ENCODE measurements at places on chromosomes 12 and 14.

DNA sequence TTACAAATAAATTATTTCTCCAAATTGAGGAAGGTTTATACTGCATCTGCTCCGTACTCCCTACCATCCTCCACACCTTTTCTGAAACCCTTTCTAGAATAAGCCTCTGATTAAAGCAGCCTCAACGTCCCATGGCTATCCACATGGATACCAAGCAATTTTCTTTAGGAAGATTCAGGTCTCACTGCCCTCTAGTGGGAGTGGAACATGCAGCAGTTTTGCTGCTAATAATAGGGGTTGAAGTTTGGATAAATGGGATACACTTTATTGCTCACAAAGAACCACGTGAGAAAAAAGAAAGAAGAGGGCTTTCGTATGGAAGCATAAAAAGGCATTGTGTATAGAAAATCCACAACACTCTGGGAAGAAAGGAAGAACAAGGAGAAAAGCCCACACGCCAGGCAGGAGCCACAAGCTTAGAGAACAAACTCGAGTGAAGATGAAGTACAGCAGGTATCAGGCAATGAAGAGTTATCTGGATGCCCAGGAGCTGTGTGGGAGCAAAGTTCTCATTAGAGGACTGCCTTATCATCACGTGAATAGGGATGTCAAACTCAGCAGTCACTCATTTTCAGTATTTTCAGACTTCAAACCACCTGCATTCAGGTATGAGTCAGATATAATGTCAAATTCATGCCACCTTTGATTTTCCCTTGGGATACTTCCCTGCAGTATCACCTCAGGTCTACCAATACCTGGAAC lies 45.8 kb downstream of the CCER1 start:
- peak; percentile 78 for DNase-seq

DNA sequence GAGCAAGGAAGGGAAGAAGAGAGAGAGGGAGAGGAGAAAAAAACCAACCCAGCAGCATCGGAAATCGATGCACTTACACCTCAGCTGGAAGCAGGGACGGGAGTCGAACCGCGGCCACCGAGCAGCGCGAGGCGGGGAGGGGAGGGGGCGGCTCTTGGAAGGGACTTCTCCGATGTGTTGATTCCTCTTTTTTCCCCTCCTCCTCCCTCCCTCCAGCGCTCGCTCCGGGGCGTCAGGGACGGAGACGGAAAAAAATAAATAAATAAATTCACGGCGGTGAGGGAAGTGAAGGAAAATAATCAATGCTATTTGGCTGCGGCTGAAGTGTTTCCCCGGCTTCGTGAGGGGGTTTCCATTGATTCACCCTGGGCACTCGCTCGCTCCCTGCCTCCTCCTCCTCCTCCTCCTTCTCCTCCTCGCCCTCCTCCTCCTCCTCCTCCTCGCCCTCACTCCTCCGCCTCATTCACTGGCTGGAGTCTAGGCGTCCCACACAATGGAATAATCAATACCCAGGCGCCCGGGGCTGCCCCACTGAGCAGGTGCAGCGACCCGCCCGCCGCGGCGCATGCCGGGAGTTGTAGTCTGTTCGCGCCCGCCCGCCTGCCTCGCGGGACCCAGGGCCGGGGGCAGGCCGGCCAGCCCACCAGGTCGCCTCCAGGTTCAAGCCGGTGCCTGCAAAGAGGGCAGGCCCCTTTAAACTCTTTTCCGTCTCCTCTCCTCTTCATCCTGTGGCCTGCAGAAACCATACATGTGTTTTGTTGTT lies at the start of gene ZFHX2:
Gene ZFHX2 (minus strand): TSS at position 500 of the 763 bp plus-strand sequence. CDS start 16,440 bp downstream, outside the sequence.
- DNase-seq, result peak; percentile 76

DNA sequence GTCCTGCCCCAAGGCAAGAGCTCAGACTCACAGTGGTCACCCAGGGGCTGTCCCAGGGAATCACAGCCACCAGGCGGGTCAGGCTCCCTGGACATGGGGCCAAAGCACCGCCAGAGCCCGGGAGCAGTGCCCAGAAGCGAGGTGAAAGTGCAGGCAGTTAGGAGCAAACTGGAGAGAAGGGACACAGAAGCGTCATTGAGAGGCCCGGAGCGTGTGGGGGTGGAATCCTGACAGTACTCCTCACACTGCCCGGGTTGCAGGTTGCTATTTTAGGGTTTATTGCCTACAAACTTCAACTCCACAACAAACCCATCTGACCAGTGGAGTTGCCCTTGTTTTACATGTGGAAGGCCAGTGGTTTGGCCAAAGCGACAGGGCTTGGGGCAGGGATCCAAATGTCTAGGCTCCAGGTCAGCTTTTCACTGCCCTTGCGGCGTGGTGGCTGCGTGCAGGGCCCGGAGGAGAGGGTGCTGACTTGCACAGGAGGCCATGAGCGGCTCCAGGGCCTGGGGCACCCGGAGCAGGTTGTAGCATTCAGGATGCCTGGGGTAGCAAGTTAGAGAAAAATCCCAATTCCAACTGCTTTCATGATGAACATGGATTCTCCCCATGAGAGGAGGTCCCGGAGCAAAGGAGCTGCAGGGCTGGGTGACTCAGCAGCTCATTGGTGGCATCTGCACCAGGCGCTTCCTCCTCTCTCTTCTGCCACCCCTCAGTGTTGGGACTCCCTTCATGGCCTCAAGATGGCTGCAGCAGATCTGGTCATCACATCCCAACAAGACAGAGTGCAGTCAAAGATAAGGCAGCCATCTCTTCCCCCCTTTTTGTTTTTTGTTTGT lies 112.3 kb upstream of the NCOR2 start:
- DNase-seq, result no peak

DNA sequence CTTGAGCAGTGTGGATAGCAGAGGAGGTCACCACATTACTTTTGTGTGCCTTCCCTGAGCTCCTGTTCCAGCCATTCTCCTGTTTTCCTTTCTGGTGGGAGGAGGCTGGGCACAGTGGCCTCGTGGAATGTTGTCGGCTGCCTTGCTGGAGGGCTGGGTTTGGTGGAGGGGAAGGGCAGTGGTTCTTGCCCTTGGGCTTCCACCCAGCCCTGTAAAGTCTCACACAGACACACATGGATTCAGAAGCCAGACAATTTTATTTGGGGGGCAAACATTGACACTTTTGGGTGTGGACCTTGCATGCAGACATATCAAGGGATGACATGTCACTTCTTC lies 866 bp downstream of the NPFF start:
- DNase-seq, result no peak

DNA sequence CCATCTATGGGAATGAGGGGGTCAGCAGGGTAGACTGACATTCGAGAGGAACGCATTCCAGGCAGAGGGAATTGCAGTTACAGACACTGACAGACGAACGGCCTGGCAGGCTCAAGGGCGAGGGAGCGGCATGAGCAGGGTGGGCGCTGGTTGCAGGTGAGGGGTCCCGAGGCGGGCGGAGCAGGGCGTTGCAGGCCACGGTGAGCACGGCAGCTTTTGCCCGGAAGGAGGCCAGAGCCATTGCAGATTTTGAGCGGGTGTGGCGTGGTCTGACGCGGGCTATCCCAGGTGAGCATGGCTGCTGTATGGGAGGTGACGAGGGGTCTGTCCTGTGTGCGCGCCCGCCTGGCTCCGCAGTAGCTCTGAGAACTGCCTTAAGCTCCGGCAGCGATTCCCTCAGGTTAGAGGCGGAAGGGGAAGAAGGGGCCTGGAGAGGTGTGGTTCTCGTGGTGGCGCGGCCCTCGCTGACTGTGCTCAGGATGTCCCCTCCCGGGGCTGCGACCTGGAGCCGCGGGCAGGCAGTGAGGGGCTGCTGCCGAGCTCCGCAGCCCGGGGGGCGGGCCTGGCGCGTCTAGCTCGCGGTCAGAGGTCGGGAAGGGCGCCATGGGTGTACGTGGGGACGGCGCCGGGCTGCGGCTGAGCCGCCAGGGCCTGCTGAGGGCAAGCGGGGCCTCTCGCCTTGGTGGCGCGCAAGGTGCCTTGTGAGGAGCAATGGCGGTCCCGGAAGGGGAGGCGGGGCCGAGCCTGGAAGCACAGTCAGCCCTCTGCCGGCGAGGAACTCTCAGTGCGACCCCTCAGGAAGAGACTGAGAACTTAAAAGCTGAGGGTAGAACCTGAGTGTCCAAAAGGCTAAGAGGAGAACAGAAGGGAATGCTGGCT lies 177.1 kb downstream of the CACNA1C start:
- DNase-seq, result peak; percentile 5

- no peak for DNase-seq
Observed at GRCh38 chr12:115636546-115636945, 640.9 kb downstream of the MED13L start.

- DNase-seq, result peak; percentile 24
Observed at GRCh38 chr12:87317302-87317701, 711.9 kb downstream of the C12orf50 start.

- no peak for DNase-seq
Observed at GRCh38 chr14:92958373-92959188, 35.6 kb downstream of the CHGA start.

- DNase-seq, result no peak
Observed at GRCh38 chr12:93256256-93256969, 121.3 kb upstream of the NUDT4 start.

- DNase-seq, result no peak
Observed at GRCh38 chr14:27739657-27740156, 1026.9 kb upstream of the FOXG1 start.

- DNase-seq, result no peak
Observed at GRCh38 chr12:3351731-3352130, 139.3 kb upstream of the PRMT8 start.

DNA sequence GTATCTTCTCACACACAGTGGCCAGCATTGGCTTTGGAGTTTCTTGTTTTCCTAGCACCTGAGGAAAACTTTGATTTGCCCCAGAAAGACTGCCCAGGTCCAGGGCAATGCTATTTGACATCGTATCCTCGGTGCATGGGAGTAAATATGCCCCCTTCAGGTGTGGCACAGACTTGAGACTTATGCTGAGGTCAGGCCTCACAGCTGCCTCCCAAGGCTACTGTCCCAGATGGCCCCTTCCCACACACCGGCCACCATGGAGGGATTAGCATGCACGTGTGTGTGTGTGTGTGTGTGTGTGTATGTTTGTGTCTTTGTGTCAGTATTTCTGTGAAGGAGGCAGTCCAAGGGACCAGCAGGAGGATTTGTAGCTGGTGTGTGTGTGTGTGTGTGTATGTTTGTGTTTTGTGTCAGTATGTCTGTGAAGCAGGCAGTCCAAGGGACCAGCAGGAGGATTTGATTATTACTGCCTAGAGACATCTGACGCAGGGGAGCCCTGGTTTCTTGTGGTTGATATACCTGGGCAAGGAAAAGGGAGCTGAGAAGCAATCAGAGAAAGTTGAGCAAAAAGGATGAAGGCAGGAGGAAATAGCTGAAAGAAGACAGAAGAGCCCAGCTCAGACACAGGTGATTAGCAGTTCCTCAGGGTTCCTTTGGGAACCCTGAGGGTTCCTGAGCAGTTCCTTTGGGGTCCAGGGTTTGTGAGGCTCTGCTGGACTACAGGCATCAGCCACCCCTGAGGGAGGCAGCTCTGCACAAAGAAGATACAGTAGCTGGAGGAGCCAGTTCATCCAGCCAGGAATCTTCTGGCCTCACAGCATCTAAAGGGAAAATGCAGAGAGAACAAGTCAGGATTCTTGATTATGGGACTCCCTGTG lies 42.2 kb downstream of the COX16 start:
- DNase-seq, result no peak

DNA sequence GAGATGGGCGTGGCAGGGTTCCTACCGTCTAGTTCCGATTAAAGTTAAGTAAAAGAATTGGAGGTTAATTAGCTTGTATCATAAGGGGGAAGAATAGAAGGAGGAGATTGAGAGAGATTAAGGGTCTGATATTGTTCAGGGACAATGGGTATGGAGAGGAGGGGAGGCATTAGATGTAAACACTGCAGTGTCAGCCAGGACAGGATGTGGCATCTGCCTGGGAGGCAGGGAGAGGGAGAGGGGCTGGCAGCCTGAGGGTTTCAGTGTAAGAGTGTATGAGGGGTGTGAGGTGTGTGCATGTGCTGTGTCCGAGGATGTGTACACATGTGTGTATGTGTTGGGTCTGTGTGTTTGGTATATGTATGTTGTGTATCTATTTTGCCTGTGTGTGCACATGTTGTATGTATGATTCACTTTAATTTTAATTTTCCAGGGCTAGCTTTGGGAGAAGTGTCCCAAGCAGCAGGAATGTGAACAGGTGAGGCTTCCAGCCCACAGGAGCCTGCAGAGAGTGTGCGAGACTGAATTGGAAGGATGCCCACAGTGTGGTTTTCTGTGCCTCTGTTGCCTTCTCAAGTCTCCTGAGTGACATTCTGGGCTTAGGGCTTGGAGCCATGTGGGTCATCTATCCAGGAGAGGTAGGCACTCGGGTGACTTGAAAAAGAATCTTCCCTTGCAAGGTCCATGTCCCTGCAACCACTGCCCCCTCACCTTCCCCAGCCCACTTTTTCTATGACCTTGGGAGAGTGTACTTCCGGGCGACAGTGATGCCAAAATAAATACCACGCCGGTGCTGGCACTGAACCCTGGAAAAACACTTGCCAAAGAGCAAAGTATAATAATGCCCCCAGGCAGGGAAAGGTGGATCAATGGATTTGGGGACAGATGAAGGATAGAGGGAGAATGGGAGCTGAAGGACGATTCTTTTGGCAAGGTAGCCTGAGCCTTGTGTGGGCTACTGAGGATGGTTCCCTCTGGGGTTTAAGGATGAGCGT lies 36.8 kb upstream of the DCD start:
- no peak for DNase-seq

GRCh38 chr12:42977451-42978230 lies 388.1 kb upstream of the PRICKLE1 start:
- DNase-seq, result no peak

- DNase-seq, result no peak
Observed at GRCh38 chr14:30971586-30971985, 53.9 kb upstream of the AP4S1 start.

- no peak for DNase-seq
Observed at GRCh38 chr14:20794644-20795369, 7.8 kb downstream of the RNASE1 start.

DNA sequence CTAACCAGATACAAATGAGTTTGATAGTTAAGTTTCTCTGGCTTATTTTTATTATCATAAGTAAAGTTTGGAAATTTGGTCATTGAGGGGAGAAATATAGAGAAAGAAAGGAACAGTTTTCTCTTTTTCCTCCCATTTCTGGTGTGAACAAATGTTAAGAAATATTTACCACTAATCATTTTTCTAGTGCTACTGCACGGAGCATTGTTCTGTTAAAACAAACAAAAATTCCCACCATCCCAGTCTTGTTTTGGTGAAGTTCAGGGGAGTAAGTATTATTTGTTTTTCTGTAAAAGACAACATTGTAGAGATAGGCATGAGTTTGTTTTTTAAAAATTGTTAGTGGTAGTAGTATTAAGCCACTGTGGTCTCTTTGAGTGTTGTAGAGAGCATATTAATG lies 135.3 kb downstream of the FGD4 start:
- DNase-seq, result no peak
